GM06990 (cell line): ENCODE measurements at places on chromosomes 7 and 10.

GRCh38 chr10:16811765-16812164 lies 5.5 kb downstream of the RSU1 start:
- no peak for DNase-seq

DNA sequence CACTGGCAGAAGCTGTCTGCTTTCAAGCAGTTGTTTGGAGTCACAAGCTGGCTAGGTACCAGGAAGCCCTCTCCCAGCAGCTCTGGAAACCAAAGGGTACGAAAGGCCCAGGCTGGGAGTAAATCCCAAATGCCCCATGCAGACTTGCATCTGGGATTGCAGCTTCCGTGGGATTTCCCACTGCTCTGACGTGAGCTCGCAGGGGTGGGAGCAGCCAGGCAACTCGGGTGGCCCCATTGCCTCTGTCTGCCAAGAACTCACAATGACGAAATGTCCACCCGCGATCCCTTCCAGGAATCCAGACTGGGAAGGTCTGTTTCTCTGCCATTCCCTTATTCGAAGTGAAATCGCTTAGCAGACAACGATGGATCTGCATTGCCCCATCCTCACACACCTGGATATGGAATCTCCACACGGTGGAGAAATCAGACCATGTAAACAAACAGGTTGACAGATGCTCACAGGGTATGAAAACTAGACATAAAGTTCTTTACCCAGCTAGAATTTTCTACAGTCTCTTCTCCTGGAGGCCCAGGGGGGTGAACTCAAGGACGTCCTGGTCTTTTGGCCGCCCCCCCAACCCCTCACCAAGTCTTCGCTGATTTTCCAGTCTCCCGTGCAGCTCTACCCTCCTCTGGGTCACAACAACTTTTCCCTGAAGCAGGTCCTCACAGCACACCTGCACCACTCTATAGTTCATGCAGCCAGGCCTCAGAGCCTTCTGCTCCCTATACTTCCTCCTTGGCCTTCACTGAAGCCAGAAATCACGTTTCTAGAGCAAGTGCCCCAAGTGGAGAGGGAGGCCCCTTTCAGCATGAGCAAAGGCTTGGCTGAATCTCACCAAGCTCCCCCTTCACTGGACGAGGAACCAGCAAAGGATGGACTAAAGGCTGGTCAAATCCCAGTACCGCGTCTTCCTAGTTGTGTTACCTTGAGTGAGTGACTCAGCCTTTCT lies 20.0 kb downstream of the SH3PXD2A start:
- no peak for DNase-seq

GRCh38 chr7:66741710-66742049 lies 1.1 kb downstream of the RABGEF1 start:
- DNase-seq: no peak

GRCh38 chr7:144910411-144910810 lies 74.6 kb upstream of the TPK1 start:
- DNase-seq: no peak

DNA sequence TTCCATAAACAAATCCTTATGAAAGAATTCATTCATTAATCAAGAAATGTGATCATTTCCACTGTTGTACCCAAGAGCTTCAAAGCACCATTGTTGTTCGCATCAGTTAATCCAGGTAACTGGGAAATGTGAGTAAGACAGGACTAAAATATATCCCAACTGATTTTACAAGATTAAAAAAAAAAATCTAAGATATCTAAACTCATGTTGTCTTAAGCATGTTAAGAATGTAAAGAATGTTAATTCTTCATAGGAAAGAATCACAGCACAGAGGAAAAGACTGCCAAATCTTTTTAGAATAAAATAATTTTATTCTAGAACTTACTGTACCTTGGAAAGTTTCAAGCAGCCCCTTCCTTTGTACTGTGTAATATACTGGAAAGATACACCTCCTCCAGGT lies 16.4 kb downstream of the FZD1 start:
- DNase-seq: no peak

DNA sequence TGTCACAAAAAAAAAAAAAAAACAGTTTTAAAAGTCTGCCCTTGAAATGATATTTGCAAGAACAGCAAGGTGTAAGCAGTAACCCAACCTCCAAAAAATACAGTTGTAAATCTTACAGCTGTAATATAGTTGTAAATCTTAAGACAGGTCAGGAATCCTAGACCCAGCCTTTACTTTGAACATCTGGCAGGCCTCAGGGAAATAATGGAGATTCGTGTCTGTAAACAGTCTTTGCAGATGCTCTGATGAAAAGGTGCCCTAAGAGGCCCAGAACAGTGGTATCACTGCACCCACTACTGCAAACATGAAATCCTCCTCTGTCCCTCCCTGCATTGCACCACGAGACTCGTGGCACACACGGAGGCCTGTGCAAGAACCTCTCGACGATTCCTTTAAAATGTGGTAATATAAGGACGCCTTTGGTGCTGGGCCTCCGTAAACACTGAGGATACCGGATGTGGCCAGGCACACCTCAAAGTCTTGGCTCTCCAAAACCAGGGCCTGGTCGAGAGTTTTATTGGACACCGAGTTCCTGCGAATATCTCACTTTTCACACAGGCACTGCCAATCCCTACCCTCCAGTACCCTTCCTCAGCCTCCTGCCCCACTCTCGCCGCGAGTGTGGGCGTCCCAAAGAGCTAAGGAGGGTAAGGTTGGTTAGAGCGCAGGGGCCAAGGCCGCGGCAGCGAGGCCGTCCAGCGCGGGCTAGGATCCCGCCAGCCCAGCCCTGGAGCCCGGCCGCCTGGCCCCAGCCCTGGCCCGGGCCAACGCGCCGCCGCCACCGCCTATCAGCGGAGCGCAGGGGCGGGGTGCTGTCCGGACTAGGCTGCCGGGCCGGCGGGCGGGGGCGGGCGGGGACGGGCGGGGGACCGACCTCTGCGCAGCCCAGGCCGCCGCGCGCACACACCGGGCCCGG lies at the start of gene REEP3:
REEP3 (plus strand) TSS at position 902 of the 916 bp plus-strand sequence. CDS start 145 bp downstream, outside the sequence.
- no peak for DNase-seq

DNA sequence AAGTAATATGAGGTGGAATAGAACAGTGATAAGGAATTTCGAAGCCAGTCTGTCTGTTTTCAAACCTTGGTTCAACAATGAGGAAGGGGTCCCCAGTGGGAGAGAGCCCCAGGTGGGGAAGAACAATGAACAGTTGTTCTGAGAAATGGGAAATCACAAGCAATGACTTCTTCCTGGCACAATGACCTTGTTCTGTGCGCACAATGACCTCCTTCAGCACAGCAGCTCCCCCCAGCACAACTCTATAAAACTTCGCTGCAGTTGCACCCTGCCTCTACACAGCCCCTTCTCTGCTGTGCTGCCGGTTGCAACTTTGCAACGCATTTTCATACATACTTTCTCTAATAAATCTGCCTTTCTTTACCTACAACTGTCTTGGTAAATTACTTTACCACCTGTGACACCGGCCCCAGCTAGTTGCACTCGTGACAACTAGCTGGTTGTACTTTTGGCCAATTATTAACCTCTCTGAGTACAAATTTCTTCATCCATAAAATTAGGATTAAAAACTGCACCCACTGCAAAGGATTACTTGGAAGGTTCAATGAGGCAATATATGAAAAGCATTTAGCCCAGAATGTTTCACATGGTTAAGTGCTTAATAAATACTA lies 40.5 kb downstream of the ASB4 start:
- DNase-seq: no peak

DNA sequence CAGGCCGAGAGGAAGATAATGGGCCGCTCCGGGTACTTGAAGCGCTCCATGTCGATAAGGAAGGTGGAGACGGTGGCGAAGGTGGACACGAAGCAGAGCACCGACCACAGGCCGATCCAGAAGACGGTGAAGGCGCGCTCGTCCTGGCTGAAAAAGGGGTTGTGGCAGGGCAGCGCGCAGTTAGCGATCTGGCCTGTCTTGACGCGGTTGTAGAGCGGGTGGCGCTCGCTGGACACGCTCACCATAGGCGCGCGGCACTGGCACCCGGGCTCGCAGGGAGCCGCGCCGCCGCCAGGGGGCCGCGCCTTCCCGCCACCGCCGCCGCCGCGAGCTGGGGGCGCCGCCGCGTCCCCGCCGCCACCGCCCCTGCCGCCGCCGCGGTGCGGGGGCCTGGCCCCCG lies 1.6 kb downstream of the FZD8 start:
- peak; percentile 36 for DNase-seq

GRCh38 chr10:82319074-82319473 lies 444.1 kb downstream of the NRG3 start:
- no peak for DNase-seq

- DNase-seq: no peak
Measured at GRCh38 chr7:144049491-144049890, 743 bp downstream of the OR2A5 start.

- DNase-seq: peak; percentile 49
Measured at GRCh38 chr10:31759124-31759798, 169.4 kb downstream of the ARHGAP12 start.

- DNase-seq: no peak
Measured at GRCh38 chr10:131689954-131690757, 210.7 kb upstream of the PPP2R2D start.

DNA sequence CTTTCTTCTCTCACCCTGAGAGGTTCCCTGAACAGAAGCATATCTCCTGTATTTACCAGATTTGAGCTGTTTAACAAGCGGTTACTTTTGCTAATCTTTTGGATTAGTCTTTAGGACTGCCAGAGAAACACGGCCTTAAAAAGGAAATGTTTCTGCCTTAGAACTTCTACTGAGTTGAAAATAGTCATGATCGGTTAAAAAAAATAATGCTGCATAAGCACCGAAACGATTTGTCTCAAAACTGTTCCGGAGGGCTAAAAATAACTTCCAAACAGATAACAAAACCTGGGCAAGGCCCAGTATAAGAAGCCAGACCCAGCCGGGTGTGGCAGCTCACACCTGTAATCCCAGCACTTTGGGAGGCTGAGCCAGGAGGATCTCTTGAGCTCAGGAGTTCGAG lies 43.3 kb upstream of the CYTH3 start:
- no peak for DNase-seq

GRCh38 chr10:80659289-80659688 lies 121.6 kb downstream of the SH2D4B start:
- no peak for DNase-seq

- DNase-seq: no peak
Measured at GRCh38 chr7:106075937-106076336, 36.2 kb downstream of the SYPL1 start.

DNA sequence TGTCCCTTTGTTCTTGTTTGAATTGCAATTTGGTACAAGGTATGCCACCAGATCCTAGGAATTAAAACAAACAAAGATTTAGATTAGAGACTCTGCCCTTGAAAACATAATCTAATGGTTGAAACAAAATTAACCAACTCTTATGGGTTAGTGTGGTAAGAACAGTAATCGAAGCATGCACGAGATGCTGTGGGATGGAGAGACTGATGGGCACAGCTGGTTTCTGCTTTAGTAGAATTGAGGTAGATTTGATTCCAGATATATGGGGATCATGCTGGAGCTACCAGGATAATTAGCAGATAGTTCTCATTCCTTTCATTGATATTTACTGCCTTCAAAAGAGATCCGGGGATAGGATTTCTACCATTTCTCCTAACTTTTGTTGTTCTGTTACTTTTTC lies 20.4 kb upstream of the SEMA4G start:
- DNase-seq: no peak

DNA sequence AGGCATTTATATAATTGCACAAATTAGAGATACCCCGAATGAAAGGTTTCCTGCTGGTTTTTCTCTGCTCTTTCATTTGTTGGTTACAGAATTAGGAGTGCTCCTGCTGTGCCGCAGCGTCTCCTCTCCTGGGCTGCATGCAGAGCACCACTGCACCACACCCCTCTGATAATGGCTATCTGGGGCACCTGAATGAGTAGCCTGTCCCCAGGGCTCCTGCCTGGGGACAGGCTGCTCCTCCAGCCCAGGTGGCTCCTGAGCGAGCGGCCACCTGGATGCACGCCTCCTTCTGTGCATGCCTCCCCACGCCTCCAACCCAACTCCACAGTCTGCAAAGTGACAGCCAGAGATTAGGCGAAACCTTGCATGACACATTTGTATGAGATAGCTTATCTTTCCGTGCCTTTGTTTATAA lies 242.6 kb upstream of the FZD8 start:
- DNase-seq: no peak

GRCh38 chr7:100211342-100211780 lies 8.4 kb upstream of the PVRIG start:
- DNase-seq: peak; percentile 47

GRCh38 chr10:71513540-71513853 lies 116.8 kb downstream of the CDH23 start:
- DNase-seq: no peak
